ENCODE measurements at places on chromosomes 3 and 15.

DNA sequence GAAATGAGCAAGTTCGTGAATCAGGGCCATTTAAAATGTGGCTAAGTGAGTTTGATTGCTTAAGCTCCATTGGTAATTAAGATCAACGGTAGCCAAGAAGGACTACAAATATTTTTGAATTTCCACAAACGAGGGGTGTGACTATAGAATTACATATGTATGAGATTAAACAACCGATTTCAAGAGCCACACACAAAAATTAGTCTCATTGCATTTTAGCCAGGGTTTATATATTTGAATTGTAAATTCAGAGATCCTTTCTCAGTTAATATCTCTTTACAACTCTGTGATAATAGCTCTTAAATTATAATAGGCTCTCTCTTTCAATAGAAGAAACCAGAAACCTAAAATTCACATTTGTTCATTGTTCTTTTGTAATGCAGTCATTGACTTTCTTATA lies 325.6 kb upstream of the ICE2 start:
- DNase-seq = no peak

DNA sequence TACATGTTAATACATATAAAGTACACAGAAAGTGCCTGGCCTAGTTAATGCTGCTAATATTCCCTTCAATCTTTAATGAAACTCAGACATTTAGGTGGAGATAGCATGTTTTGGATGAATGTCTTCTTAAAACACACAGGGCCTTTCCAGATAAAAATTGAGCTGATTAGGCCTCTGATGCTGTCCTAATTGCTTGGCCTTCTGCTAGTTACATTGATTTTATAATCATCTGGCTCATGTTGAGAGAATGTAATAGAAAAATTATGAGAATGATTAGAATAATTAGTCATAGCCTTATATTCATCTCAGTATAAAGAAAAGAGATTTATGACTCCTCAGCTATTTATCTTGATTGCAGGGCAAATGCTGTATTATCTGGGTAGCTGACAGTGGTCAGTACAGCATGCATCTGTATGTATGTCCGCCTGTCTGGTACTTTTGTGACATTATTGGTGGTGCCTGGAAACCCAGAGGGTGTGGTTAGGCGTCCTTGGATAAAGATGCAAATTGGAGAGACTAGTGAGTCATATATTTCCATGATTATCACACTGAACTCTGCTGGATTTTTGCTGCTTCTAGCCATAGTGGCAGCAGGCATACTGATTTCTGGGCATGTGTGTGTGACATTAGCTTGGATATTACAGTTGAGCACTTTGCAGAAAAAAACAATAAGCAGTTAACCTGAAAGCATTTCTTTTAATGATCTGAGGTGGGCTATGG lies 120.8 kb downstream of the FEZF2 start:
- no peak for DNase-seq

- DNase-seq = no peak
These were observed 63.6 kb upstream of the SCN5A start for GRCh38 chr3:38713121-38713520.

DNA sequence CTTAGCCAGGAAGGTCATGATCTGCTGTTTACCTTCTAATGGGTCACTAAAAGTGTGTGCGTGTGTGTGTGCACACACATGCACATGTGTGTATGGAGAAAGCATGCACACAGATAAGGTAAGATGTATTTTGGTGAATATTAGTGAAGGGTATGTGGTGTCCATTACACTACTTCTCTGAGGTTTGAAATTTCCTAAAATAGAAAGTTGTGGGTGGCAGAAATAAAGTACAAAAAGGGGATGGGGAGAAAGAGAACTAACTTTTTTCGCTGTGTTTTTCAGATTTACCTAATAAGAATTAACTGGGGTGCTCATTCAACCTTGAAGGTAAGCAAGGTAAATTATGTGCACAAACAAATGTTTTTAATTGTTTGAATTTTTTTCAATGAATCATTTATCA lies 24.4 kb upstream of the NR2E3 start:
- DNase-seq = no peak

DNA sequence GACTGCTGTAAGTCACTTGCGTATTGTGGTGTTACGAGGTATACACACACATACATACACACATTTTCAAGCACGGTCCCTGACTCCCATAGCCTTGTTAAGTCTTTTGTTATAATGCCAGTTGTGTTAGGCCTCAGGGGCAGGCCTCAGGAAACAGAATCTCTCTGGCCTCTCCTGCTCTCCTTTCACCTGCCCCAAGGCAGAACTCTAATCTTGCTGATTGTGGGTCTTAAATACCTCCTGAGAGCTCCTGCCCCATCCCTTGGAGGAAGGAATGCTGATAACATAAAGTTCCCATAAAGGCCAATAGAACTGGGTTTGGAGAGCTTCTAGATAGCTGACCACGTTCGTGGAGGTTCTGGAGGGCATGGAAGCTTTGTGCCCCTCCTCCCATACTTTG lies 3.9 kb upstream of the NIT2 start:
- DNase-seq = no peak

GRCh38 chr3:99134986-99135385 lies 233.5 kb upstream of the DCBLD2 start:
- no peak for DNase-seq

GRCh38 chr3:127698286-127698685 lies 25.5 kb downstream of the ABTB1 start:
- DNase-seq = no peak

- DNase-seq = no peak
These were observed 1.4 kb upstream of the GREM1 start for GRCh38 chr15:32716216-32716914.

GRCh38 chr3:112681822-112682325 lies 40.9 kb upstream of the CCDC80 start:
- DNase-seq = no peak

- no peak for DNase-seq
These were observed 141.1 kb upstream of the PTPRG start for GRCh38 chr3:61420136-61420759.

GRCh38 chr3:129989414-129989813 lies 14.9 kb downstream of the TRH start:
- no peak for DNase-seq

GRCh38 chr3:148366743-148367410 lies 330.8 kb upstream of the AGTR1 start:
- peak; percentile 13 for DNase-seq

GRCh38 chr3:115913069-115913686 lies 289.9 kb downstream of the GAP43 start:
- no peak for DNase-seq

GRCh38 chr15:76342382-76343201 lies 6.0 kb downstream of the ISL2 start:
- DNase-seq = no peak

GRCh38 chr15:48006031-48006511 lies 114.7 kb upstream of the SLC24A5 start:
- no peak for DNase-seq

GRCh38 chr15:74418575-74419338 lies 15.0 kb downstream of the SEMA7A start:
- no peak for DNase-seq

DNA sequence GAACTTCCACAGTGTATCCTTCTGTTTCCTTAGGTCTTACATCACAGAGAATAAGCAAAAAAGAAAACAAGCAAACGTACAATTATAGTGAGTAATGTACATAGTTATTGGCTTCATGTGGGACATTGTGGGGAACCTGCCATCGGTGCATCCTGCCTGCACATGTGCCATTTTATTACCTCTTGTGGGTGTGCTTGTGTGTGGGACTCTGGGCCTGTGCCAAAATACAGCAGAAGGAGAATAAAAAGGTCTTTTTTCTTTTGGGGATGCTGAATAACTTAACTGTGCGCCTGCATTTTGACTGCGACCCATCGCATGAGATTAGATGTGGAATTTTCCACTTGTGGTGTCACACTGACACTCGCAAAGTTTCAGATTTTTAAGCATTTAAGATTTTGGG lies 169.6 kb upstream of the DCBLD2 start:
- no peak for DNase-seq

- no peak for DNase-seq
These were observed 130.9 kb downstream of the PCCB start for GRCh38 chr3:136381051-136381450.

DNA sequence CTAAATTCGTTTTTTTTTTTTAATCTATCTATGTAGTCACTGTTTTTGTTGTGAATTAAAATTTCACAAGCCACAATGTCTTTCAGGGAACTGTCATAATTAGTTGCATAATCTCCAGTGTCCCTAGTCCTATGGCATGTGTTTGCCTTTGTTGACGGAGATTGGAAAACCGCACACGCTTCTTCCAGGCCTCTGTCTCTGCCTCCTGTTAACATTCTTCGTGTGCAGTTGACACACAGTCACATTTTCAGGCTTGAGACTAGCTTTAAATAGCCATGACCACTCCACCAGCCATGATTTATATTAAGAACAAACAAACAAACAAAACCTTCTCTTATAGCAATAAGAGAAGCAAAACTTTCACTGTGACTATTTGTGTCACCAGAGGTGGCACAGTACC lies 139.8 kb downstream of the DUT start:
- DNase-seq = no peak

DNA sequence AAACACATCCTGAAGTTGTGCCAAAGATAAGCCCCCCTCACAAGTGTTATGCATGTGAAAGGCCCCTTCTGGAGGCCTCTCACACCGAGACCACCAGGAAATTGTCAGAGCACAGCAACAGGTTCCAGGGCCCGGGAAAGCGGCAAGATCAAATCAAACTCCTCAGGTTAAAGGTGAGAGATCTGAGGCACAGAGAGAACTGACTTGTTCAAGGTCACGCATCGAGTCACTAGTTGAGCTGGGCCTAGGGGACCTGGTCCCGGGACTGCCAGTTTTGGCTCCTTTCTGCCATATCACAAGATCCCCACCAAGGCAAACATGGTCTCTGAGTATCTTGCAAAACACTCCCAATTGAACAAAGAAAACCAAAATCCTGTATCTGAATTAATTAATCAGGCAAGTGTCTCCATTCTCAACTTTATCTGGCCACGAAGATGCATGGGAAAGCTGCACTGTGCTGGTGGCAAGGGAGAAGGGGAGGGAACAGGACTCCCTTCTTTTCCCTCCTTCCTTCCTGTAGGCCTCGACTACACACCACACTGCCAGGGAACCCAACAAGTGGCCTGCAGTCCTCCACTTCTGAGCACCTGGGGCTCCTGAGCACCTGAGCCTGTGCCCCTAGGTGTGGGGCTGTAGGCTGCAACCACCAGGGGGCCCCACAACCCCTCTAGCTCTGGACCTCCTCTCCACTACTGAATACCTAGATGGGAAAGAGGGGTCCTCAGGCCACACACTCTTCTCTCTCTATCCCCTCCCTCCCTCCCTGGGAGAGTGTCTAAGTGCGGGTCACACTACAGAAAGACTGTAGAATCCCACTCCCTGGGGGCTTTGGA lies 37.3 kb downstream of the ANP32A start:
- DNase-seq = no peak

- no peak for DNase-seq
These were observed 302.7 kb upstream of the KCNMB2 start for GRCh38 chr3:178233371-178234071.

DNA sequence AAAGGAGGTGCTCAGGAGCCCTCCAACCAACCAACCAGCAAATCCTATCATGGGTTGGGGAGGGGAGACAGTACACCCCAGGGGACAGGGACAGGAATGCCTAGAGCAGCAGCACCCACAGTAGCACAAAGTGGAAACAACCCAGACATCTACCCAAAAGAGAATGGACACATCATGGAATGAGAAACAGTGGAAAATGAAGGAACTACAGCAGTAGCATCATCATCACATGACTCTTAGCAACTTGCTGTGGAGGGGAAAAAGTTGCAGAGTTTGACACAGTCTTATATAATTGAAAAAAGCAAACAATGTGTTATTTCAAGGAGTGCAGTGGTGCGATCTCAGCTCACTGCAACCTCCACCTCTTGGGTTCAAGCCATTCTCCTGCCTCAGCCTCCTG lies 11.0 kb downstream of the C3orf22 start:
- no peak for DNase-seq

- no peak for DNase-seq
These were observed 72.3 kb downstream of the RPN1 start for GRCh38 chr3:128578346-128578745.

DNA sequence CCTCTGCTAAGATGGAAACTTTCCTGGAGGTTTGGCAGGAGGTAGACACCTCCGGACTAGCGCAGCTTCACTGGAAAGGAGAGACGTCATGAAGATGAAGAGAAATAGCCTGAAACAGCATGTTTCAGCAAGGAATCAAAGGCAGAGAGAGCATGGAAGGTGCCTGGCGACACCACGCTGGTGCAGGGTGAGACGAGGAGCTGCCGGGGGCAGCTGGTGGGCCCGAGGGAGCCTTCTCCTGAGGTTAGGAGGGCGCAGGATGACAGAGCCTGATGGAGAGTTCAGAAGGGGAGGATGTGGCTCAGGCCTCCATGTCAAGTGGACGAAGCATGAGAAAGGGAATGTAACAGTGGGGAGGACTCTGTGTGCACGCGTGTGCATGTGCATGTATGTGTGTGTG lies 113.6 kb downstream of the TPRA1 start:
- no peak for DNase-seq

GRCh38 chr3:184927796-184928315 lies 115.9 kb downstream of the VPS8 start:
- no peak for DNase-seq

- no peak for DNase-seq
These were observed 22.0 kb downstream of the TRPM1 start for GRCh38 chr15:31079519-31079918.

DNA sequence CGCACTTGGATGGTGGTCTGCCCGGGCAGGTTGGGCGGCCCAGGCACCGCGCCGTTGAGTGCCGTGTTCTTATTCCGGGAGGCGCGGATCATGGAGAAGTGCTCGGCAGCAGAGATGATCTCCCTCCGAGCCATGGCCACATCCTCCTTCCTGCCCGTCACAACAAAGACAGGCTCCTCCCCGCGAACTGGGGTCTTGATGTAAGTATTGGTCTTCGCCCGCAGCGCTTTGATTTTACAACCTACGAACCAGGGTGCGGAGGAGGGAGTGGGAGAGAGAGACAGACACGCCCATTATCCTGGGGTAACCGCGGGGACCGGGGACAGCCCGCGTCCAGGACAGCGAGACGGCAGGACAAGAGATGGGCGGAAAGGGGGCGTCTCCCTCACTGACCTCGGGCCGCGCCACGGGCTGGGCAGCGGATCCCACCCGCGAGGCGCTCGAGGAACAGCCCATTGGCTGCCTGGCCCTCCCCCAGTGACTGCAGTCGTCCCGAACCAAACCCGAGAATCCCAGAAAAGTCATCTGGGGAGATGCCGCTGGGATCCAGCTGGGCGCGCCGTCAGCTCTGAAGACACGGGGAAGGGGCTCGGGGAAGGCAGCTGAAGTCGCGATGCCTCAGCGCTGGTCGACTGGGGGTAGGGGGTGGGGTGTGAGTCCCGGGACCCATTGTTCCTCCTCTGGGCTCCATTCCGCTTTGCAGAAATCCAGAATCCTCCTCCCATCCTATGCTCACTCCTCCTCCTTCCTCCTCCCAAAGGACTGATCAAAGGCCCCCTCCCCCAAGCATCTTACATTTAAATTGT lies 1.2 kb downstream of the MEX3B start:
- no peak for DNase-seq

All from NCI-H2081 treated with DMSO at 0.1 percent for 48 hours (cell line).